ENCODE measurements at places on chromosomes 11 and 22.

GRCh38 chr22:41288245-41288946, 2.4 kb upstream of the RANGAP1 start:
- no peak for DNase-seq

GRCh38 chr11:64089493-64089892, 53.8 kb downstream of the FLRT1 start:
- no peak for DNase-seq

GRCh38 chr22:35894937-35895708, 133.5 kb downstream of the RBFOX2 start:
- no peak for DNase-seq

- DNase-seq: no peak
These were observed 8.3 kb downstream of the LGR4 start for GRCh38 chr11:27464289-27464696.

GRCh38 chr11:44223238-44223637, 86.7 kb downstream of the ALX4 start:
- no peak for DNase-seq

- no peak for DNase-seq
These were observed 93.7 kb downstream of the MICAL3 start for GRCh38 chr22:17930455-17931313.

GRCh38 chr11:109264128-109264527, 157.9 kb upstream of the C11orf87 start:
- no peak for DNase-seq

- DNase-seq: no peak
These were observed 6.0 kb downstream of the CCDC157 start for GRCh38 chr22:30362651-30363281.

GRCh38 chr11:33910296-33910957, 18.6 kb upstream of the LMO2 start:
- DNase-seq: no peak
